ENCODE measurements at places on chromosomes 3 and 15.
A peak's percentile ranks its signal among the peaks of the same experiment; 100 is the strongest.

DNA sequence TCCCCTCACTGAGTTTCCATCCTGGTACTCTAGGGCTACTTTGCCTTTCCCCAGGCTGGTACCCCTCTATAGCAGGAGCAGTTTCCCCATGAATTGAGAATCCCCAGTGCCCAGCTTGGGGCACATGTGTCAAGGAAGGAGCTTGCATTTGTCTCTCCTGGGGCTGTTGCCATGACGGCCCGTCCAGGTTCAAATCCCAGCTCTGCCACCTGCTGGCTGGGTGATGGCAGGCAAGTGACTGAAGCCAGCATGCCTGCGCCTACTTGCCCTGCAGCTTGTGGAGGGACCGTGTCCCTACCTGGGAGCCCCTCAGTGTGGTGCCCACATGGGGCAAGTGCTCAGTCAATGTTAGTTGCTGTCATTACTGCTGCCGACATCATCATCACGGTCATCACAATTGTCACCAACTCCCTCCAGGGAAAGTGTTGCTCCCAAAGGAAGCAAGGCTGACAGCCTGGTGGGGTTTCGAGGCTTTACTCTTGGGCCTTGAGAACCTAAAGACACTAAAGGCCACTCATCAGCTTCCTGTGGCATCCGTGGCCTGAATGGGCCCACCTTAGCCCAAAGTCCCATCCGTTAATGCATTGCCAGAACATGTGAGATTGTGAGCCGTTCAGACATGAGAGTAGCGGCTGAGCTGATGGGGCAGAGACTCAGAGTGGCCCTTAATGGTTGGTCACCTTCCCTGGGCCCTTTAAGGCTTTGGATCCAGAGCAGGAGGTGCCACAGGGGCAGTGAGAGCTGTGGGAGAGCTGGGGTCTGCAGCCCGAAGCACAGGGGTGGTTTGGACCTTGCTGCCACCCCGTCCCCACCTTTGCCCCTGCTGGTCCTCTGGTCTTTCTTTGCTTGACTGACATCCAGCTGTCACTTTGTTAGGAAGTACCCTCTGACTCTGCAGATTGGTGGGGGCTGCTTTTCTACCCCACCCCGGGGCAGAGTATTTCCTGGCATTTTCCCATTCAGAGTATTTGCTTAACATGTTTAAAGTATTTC, 144.4 kb downstream of the DNAJB8 start:
- DNase-seq: peak; percentile 69

DNA sequence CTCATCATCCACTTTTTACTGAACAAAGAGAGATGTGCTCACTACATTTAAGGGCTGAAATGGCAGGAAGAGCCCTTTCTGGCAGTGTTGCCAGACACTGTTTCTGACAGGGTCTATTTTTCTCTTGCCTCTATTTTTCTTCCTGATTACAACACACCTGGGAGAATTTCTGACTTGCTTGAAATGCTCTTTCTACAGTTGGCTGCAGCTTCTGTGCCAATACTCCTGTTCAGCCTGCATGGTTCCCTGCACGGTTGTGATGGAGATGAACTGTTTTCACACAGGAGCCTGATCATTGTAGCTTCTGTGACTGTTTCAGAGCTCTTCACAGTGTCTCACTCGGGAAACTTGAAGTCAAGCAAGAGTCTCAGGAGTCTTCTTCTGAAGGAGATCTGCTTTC, 83.0 kb upstream of the DLG1 start:
- no peak for DNase-seq

- DNase-seq: no peak
These were observed 57.6 kb downstream of the CLDN11 start for GRCh38 chr3:170476291-170476690.

GRCh38 chr15:50916400-50916799, 7.9 kb downstream of the AP4E1 start:
- no peak for DNase-seq

GRCh38 chr3:66361356-66361755, 139.5 kb downstream of the LRIG1 start:
- no peak for DNase-seq

DNA sequence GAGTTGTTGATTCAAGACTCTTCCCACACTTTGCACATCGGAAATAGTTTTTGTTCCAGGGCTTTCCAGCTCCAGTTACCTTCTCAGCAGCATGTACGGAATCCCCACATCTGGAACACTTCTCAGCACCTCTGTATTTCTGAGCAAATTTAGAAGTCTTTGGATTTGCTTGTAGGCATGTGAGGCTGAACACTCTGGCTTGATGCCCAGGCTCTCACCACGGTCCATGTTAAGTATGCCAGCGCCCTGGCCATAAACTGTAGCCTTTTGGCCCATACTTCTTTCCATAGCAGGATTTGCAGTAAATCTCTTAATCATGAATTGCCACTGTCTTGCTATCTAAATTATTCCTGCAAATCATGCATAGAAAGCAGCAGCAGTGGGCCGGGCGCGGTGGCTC, 24.4 kb downstream of the ATP2C1 start:
- no peak for DNase-seq

DNA sequence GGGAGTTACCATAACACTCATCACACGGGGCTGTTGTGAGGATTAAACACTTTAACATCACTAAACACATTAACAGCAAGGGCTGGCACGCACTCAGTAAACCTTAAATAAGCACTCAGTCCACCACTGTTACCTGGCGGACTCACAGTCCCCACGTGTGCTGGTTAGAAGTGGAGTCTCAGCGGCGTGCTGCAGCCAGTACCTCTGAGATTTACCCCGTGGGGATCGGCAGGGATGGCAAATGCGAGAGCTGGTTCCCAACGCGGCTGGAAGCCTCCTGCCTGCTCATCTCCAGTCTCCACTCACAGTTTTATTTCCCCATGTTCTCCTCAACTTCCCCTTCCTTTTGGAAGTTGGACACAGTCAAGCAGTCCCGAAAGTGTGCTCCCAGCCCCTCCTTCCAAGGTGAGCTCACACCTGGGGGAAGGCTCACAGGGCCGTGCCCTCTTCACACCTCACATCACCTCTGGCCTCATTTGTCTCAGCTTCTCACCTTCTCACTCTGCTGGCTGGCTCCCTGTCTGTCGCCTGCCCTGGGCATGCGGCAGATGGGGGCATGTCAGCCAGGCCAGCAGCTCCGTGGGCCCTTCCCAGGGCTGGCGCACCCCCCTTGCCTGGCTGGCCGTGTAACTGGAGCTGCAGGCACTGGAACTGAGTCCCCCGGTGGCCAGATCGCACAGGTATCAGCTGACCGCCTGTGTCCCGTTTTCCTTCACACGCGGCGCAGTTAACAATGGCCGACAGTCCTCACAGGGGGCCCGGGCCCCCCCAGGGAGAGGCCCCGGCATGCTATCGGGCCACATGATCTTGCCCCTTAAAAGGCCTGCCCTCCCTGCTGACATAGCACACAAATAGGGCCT, 87.1 kb downstream of the WNT7A start:
- DNase-seq: no peak

DNA sequence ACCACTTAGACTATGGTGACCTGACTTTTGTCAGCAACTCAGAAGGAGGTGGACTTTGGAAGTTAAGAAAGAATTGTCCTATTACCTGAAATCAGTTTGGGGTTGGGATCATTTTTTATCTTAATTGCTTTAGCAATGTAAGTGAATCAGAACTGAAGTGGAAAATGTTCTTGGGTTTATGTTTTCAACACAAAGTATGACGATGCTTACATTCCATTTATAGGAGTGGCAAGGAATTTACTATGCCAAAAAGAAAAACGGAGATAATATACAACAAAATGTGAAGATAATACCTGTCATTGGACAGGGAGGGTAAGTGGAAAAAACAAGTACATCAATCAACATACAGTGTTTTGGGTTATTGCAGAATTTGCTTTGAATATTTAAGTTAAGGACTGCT, 116.1 kb downstream of the PDE8A start:
- DNase-seq: no peak

- DNase-seq: no peak
These were observed 9.1 kb downstream of the CLCN2 start for GRCh38 chr3:184352149-184352785.

DNA sequence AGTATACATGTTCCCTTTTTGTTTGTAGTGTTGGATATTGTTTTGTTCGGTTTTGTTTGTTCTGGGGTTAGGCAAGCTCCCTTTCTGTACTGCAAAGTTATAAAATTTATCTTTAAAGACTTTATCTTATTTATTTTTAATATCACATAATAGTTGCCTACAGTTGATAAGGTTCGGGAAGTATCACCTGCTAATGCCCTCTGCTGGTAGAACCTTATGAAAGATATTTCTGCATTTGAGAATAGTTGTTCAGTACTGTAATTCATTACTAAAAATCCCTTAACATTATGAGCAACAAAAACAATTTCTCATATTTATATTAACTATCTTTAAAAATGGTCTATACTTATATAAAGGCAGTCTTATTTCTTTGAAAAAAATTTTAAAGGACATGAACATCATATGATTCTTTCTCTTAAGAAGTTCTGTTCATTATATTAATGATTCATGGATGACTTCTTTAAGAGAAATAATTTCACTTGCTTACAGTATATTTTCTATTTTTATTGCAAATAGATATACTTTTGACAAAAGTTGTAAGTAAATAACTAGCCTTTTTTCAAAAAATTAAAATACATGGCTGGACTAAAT, 1126.8 kb downstream of the SI start:
- DNase-seq: no peak

DNA sequence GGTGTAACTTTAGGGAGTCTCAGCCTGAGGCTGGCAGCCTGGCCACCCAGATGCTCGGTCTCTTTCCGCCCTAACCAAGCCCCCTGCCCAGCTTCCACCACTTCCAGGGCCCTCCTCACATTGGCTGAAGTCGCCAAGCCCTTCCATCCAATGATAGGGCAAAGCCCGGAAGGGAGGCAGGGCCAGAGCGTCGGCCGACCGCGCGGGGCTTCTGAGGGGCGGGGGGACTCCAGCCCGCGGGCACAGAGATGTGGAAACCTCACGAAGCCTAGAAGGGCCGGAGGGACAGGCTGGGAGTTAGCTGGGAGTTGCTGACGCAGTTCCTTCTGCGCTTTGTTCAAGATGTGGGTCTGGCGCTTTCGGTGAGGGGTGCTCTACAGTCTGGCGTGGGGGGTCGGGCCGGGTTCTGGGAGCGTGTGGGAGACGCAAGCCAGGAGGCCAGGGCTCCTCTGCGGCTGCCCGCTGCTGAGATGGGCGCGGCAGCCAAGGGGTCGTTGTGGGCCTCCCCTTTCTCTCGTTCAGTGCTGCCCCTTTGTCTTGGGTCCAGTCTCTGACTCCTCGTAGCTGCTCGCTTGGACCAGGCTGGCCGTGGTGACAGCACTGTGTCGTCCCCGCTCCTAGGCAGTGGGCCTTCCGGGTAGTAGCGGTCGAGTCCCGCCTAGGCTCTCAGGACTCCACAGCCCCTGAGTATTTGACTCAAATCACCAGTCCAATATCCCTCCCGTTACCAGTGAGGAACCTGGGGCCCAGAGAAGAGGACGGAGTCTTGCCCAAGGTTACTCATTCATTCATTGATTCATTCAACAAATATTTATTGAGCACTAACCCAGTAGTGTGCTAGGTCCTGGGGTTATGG, at the start of gene ZNF660:
TSS of gene ZNF660 (plus strand) at position 319 of the 856 bp plus-strand sequence. CDS start 9,230 bp downstream, outside the sequence.
- no peak for DNase-seq

GRCh38 chr3:113070072-113070640, 79.4 kb downstream of the GTPBP8 start:
- DNase-seq: no peak

- no peak for DNase-seq
These were observed 5.3 kb upstream of the NCK1 start for GRCh38 chr3:136856665-136857064.

DNA sequence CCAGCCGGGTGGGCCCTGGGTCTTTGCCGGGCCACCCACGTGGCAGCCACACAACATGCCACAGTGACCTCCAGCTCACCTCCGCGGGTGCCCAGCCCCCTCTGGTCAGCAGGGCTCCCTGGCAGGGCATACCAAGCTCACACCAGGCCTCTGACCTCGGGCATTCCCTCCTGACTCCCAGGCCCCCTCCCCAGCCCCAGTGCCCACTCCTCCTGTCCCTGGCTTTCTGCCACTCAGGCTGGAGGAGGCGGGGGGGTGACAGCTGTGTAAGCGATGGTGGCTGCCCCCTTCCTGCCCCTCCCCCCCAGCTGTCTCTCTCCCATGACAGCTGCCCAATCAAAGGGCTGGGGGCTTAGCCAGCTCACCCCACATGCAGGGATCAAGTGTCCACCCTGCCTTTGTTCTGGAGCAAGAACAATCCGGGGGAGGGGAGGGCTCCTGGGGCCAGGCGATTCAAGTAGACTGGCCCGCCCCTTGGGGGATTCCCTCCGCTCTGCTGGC, 3.3 kb downstream of the PCBP4 start:
- DNase-seq: no peak

DNA sequence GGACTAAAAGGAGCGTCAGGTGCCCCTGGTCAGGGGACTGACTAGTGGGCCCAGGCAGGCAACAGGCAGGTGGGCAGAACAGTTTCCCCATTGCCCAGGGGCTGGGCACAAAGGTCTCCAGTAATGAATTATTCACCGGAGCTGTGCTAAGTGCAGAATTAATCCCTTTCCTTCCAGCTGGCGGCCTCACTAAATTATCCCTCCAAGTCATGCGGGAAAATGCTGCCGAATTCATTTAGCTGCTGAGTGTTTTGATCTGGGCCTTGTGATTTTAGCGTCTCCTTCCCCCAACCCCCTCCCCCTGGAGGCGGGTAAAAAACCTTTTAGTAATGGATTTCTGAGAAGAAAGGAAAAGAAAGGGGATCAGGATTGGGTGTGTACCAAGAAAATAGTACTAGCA, 47.2 kb downstream of the CCDC33 start:
- DNase-seq: no peak

DNA sequence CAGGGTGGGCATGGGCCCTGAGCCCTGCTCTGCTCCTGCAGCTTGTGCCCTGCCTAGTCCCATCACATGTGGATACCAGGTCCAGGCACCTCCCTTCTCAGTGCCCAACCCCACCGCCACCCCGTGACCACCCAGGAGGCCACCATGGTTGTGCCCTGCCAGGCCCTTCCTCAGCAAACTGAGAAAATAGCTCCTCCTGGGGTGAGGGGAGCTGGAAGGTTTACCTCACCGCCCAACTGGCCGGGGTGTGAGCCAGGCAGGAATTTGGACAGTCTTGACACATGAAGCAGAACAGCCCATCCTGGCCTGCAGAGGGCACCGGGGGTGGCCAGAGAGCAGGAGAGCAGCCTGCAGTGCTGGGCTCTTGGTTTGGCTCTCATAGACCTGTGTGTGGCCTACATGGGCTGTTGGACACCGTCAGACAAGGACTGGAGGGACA, 11.4 kb upstream of the C3orf22 start:
- no peak for DNase-seq

DNA sequence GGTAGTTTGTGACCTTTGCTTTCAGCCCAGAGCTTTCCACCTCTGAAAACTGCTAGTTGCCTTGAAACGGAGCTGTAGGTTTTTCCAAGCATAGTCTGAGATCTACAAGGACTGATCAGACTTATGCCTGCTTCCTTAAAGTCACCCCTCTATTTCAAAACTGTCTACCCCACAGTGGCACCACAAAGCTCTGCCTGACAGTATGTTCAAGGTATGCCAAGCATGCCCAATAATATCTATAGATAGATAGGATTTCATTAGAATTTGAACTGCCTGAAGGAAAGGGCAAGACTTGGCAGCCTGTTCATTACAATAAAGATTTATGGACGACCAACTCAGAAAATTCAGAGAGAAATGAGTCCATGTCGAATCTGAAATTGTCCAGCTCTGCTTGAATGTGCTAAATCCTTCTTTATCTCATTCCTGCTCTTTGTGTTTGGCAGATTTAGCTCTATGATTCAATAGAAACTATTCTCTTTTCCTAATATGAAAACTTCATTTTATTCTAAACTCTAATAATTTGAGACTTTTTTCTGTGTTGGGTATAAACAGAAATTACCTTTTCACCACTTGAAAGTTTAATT, 227.6 kb upstream of the TBC1D5 start:
- no peak for DNase-seq

Data from CD4-positive, alpha-beta T cell treated with Interferon alpha-2 for 1 hour (primary cell).